ENCODE measurements at places on chromosomes 2 and 18. TPM values are rescaled to one million over a fixed set of nuclear protein-coding genes. Genes with fewer than 3 reads are reported as not detected.

Gene MOGAT1
- total RNA-seq: not detected

Gene KDM3A
- total RNA-seq: 31.0 TPM

Gene DLX2
- not detected for total RNA-seq

Gene VWC2L
- total RNA-seq: not detected

Gene FBXO48
- total RNA-seq: 0.48 TPM

Gene LRRTM1
- total RNA-seq: not detected

All from vein endothelial cell (primary cell).